ENCODE measurements at places on chromosomes 13 and 19.

DNA sequence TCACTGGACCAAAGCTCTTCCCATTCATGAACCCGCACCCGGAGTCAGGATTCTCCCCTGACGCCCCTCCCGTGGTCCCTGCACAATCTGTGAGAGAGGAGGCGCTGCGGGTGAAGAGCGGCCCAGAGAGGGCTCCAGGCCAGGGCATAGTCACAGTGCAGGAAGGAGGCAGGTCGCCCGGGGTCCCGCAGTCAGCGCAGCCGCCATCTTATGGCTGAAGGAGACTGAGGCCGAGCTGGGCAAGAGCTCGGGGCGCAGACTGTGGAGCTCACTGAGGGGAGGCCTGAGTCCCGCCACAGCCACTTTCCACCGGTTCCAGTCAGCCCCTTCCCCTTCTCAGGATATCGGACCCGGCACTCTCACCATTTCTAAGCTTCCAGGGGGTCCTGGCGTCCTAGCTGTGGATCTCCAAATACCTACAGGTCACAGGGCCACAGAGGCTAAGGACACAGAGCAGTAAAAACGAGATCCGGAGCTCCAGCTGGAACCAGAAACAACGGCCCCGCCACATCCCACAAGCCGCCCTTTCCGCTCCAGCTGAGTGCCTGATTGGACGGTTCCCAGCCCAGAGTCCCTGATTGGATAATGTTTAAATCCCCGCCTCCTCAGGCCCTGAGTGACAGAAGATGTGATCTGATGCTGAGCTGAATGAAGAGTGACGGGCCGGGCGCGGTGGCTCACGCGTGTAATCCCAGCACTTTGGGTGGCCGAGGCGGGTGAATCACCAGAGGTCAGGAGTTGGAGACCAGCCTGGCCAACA lies at the start of gene ZNF99:
TSS of gene ZNF99 (minus strand) at position 501 of the 760 bp plus-strand sequence. CDS start at position 366, 135 bp downstream.
- peak; percentile 0 for DNase-seq

DNA sequence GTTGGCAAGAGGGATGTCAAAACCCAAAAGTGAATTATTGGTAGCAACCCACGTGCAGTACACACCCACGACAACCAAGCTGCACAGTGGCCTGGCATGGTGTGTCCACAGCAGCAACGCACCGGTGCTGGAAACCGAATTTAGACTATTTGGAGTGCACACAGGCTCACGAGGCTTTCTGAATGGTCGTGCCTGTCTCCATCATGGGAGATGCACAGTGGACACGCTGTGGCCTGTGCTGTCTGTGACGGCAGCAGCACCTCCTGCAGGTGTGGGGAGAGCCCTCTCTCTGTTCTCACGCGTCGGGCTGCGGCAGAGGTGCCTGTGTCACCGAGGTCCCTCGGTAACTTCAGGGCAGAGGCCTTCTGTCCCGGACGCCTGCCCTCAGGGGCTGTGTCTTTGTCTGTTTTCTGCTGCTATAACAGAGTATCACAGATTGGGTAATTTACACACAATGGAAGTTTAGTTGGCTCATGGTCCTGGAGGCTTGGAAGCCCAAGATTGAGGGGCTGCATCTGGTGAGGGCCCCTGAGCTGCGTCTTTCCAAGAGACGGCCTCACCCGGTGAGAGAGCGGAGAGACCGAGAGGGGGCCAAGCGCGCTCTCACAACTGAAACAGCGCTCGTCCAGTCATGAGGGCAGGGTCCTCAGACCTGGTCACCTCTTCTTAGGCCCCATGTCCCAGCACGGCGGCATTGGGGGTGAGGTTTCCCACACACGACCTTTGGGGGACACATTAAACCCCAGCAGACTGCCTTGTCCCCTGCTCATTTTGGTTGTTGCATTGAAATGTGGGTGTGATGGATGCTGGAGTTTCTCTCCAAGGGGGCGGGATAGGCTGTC lies 9.1 kb upstream of the MCF2L start:
- no peak for DNase-seq

- DNase-seq, result no peak
These were observed 18.3 kb upstream of the F7 start for GRCh38 chr13:113086991-113087922.

DNA sequence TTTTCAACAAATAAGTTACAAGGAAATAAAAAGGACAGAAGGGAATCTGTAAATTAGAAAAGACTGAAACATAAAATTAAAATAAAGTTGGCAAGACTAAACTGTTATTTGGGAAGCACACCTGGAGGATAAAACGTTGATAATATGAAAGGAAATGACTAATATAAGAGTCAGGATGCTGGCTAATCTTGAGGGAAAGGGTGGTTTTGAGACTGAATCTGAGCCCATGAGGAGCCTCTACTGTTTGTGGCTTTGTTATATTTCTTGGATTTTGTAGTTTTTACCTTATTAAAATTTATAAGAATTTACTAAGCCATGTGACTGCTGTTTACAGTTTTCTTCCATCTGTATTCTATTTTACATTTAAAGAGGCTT lies 718.0 kb upstream of the SPRY2 start:
- no peak for DNase-seq

DNA sequence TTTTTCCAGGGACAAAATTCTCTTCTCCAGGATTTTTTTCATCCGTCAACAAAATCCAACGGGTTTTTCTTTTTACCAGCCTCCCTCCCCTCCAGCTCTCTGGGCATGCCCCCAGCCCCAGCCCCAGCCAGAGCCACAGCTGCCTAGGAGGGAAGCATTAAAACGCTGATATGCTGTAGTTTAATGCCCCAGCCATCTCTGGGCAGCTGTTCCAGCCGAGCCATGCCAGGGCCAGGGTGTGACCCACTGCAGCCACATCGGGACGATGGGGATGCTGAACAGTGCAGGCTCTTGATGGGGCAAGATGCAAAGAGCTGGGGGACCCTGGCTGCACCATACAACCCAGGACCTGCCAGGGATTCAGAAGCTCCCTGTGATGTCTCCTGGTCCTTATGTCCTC lies 32.1 kb downstream of the TSHZ3 start:
- no peak for DNase-seq

- DNase-seq, result no peak
These were observed 29.1 kb downstream of the ATP12A start for GRCh38 chr13:24709186-24709913.

GRCh38 chr19:1243768-1244692 lies 2.5 kb downstream of the ATP5F1D start:
- DNase-seq, result peak; percentile 77

GRCh38 chr13:93293710-93294109 lies 67.1 kb downstream of the GPC6 start:
- DNase-seq, result no peak

DNA sequence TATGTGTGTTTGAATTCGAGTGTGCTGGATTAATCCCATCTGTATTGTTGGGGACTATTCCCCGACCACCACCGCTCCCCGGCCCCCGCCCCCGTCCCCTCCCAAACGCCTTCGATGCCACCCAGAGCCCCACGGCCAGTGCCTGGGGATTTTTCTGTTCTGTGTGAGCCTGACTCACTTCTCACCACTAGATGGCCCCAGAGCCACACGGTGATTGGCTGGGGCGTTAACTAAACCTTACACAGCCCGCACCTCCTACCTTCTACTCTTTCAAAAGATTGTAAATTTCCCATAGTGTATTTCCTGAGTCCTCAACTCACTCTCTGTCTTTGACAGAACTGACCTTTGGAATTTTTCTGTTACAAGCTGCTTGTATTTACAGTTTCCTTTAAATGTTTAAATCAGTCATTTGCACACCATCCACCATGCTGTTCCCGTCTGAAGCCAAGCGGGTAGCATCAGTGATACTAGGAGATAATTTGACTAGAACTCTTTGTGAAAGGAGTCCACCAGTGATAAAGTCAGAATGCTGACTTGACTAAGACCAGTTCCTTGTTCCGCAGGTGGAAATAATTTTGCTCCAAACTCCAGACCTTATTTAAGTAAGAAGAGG lies 61.4 kb downstream of the RFX2 start:
- DNase-seq, result peak; percentile 56

DNA sequence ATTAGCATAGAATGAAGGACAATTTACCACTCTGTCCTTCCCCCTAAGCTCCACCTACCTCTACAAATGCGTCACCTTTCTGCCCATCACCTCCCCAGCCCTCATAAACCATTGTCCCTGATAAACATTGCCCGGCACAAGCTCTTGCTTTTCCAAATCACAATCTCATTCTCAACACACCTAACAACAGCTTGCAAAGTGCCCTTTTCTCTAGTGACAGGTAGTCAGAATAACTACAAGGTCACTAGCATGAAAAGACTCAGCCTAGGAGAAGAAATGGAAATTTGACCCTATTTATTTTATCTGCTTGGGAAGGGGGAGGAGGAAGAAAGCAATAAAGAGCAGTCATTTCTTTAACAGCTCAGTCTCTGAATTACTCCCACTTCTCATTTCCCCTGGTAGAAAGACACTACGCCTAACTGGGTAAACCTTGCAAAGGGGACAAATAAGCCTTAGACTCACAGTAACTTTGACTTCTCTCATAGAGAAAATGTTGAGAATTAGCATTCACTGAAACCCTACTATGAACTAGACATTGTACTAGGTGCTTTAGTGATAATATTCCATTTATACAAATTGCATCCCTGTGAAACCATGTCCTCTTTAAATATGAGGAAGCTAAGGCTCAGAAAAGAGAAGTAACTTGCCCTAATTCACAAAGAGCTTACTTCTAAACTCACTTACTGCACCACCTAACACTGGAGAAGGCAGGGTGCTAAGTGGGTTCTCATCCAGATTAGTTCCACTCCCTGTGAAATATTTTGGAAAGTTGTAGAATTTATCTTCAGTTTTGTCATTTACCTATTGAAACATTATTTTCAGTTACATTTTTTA lies 116.2 kb upstream of the FNDC3A start:
- no peak for DNase-seq

- DNase-seq, result no peak
These were observed at the start of gene RDH8 for GRCh38 chr19:10013316-10013715. TSS of gene RDH8 (plus strand) at chr19:10013483. CDS start at chr19:10013498, 15 bp downstream.

- DNase-seq, result peak; percentile 2
These were observed 31.0 kb upstream of the SLC1A6 start for GRCh38 chr19:15010501-15011300.

DNA sequence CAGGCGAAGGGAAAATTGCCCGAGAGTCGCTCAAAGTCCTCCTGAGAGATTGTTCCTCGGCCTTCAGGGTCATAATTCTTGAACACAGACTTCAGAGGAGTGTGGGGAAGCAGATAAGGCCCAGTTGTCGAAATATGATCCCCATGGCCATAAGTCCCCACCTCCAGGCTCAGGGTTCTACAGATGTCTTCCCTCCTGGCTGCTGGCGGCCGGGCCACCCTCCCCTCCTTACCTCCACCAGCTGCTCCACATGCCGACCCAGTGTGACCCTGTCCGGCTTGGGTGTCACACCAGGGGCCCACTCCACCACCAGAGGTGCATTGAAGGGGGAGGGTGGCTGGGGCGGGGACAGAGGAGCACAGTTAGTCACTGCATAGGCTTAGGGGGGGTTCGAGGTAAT lies 10.1 kb downstream of the FAM98C start:
- DNase-seq, result no peak

- no peak for DNase-seq
These were observed 3.7 kb downstream of the CEACAM16 start for GRCh38 chr19:44702551-44703176.

Measured in iris pigment epithelial cell (primary cell).